ENCODE measurements at places on chromosomes 13 and 19. TPM values are rescaled to one million over a fixed set of nuclear protein-coding genes. Genes with fewer than 3 reads are reported as not detected.

DNA sequence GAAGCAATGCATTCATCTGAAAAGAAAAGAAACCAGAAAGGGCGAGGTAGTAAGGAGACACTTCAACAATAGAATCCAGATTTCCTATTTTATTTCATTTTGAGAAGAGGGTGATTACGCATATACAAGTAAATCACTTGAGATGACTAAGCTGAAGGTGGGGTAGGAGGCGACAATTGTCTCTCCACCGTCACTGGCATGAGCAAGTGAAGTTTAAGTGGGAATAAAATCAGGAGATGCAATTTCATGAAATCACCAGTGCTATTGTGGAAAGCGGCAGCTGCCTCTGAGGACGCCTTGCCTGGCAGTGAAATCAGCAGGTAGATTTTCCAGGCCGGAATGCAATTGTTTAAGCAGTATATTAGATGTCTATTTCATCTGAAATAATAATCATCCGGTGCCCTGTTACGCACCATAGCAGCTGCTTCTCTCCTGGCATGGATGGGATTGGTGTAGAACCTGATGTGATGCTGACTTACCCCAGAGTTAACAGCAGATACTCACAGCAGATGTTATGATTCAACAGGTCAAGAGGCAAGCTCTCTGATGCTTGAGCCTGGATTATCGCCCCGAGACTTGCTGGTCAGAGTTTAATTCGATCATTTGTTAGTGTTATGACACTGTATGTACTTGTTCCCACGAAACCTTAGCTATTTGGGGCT lies 64.3 kb downstream of the RASL11A start:
- peaks cover 7% of the 10 kb centered on the region for H3K4me1 ChIP-seq
- no peak overlapping the region for H3K27ac ChIP-seq
- H3K27me3 ChIP-seq: peaks cover 24% of the 10 kb centered on the region
- DNase-seq: no peak
- no peak overlapping the region for H3K4me3 ChIP-seq
- no peaks in the 10 kb centered on the region for H3K36me3 ChIP-seq

- H3K4me1 ChIP-seq: no peaks in the 10 kb centered on the region
- no peaks in the 10 kb centered on the region for H3K36me3 ChIP-seq
- DNase-seq: no peak
- H3K27me3 ChIP-seq: no peaks in the 10 kb centered on the region
- no peak overlapping the region for H3K27ac ChIP-seq
- no peak overlapping the region for H3K4me3 ChIP-seq
Observed at GRCh38 chr13:85616275-85616674, 182.9 kb downstream of the SLITRK6 start.

GRCh38 chr19:48991873-48992580 lies 1.1 kb downstream of the GYS1 start:
- H3K36me3 ChIP-seq: peaks cover 4% of the 10 kb centered on the region
- peak overlapping the region; percentile 99 for H3K4me3 ChIP-seq
- H3K4me1 ChIP-seq: peaks cover 41% of the 10 kb centered on the region
- no peaks in the 10 kb centered on the region for H3K27me3 ChIP-seq
- DNase-seq: no peak
- H3K27ac ChIP-seq: peak overlapping the region; percentile 98

DNA sequence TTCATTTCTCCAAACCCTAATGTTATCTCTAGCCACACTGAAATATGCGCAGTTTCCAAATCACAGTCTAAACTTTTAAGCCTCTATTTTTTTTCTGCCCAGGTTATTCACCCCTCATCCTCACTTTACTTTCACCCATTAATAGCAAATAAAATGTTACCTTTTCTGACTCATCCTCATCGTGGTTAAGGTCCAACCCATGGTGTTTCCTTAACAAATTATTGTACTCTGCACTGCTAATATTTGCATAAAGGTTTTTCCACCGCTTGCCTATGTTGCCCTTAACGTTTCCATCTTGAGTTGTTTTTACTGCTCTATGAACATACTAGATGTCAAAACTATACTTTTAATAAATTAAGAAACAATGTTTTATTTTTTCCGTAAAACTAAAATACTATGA lies 780.9 kb upstream of the KLHL1 start:
- no peaks in the 10 kb centered on the region for H3K27me3 ChIP-seq
- peaks cover 8% of the 10 kb centered on the region for H3K36me3 ChIP-seq
- DNase-seq: no peak
- no peak overlapping the region for H3K27ac ChIP-seq
- no peak overlapping the region for H3K4me3 ChIP-seq

DNA sequence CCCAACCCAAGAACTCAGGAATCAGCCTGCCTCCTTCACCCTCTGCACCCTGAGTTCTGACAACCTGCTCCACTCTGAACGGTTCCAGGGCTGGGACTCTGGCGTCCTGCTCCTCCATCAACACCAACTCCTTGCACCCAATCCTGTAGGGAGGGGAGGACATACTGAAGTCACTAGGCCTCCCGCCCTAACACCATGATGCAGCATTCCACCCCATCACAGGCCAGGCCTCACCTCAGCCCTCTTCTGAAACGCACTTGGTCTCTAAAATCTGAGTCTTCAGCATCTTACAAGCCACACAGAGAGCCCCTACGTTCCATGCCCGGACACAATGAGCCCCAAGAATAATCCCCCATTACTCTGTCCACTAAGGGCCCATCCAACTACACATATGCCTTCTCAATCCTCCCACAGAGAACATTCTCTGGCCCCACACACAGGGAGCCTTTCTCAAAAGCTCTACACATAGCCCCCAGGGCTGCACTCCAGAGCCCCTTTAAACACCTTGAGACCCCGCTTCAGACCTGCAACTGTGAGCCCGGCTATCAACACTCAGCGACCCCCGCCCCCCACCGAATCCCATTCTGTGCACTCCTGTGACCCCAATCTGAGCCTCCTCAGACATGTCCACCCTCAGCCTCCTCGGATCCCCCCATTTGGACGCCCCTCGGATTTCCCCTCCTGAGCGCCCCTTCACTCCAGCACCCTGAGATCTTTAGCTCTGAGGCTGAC lies 567 bp downstream of the ALKBH6 start:
- peak overlapping the region; percentile 96 for H3K27ac ChIP-seq
- peaks cover 8% of the 10 kb centered on the region for H3K27me3 ChIP-seq
- H3K36me3 ChIP-seq: peaks cover 6% of the 10 kb centered on the region
- DNase-seq: no peak
- H3K4me3 ChIP-seq: peak overlapping the region; percentile 99

Gene SPRED3
- 12.0 TPM for total RNA-seq

Gene TEX101
- not detected for total RNA-seq

Gene LILRB4
- not detected for total RNA-seq
